ENCODE measurements at places on chromosomes 13 and 19.

GRCh38 chr13:109547942-109548341 lies 238.4 kb downstream of the IRS2 start:
- no peak for DNase-seq

DNA sequence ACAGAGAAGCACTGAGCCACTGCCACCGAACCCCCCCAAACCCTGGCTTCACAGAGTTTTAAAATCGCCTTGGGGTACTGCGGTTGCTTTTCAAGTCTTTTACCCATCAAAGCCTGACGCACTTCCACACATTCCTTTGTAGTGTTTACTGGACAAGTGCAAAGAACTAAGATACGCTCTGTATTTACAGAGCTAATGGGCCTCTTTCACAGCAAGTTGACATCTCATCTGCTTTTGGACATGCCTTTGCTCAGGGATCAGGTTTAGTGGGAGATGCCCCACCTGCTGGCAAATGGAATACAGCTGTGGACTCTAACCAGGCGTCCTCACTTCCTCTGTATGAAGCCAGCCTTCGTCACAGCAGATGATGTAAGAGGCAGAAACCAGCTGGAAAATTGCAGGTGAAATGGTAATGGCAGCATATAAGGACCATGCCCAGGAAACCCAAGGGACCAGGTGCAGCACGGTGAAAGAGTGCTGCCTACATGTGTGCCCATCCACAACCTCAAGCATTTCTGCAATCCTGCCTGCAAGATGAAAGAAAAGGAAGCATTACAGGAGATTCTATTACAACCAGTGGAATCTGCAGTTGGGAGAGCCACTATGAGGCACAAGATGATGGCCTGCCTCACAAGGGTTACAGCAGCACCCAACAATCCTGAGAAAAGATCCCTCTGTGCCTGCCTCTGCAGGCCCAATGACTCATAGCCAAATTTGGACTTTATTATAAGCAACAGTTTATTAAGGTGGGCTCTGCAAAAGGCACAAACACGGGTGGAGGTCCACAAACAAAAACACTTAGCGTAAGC lies 34.7 kb downstream of the BRD4 start:
- DNase-seq = no peak

- peak; percentile 73 for DNase-seq
Observed at GRCh38 chr19:48249502-48250014, 6.2 kb downstream of the CARD8 start.

- DNase-seq = no peak
Observed at GRCh38 chr19:41929536-41930071, 1.4 kb upstream of the ERFL start.

- no peak for DNase-seq
Observed at GRCh38 chr13:95593462-95593861, 40.9 kb downstream of the CLDN10 start.

DNA sequence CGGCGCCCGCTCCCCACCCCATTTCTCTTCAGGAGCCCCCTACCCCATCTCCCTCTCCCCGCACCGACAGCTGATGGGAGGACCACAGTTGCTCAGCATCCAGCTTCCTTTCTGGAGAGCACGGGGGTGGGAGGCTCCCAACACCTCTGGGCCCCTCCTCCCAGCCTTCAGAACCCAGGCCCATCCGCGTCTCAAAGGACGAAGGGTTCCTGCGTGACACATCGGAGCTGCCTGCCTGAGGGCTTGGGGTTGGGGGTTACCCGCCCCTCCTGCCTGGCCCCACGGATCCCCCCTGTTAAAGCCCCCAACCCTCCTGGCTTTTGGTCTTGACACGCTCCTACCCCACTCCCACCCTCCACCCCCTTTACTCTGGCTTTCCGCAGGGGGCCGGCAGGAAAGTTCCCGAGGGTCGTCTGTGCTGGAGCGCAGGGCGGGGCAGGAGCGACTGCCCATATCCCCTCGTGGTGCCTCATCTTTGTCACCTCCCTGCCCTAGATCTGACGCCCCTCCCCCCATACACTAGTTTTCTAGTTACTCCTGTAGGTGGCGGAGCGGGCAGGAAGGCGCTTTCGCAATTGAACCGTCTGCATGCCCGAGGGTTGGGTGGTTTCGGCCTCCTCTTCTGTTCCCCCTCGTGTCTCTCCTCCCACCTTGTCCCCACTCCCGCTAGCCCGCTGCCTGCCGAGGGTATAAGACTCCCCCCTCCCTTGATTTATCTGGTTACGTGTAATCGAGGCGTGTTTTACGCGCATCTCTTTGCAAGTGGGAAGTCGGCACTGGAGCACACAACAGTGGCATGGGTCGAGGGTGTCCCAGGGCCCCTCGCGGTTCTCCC lies 924 bp downstream of the TRAPPC5 start:
- DNase-seq = peak; percentile 71

All from GM12864 (cell line).